ENCODE measurements at places on chromosomes 12 and 14.

- no peak for DNase-seq
Measured at GRCh38 chr14:101815994-101816393, 54.5 kb downstream of the PPP2R5C start.

DNA sequence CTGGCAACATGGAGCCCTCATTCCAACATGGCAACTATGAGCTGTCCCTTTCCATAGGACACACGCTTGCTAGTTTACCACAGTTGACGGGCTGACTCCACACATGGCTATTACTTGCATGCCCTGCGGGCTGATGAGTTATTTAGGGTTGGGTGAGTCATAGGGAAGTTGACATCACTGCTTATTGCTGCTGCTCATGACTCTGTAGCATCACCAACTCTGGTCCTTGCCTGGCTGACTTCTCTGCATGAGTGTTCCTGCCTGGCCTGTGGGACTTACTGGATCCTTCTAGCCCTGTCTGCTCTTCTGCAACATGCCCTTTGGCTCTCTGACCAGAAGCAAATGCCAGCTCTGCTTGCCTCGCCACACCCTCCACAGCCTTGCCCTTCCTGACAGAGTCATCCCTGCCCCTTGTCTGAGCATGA, 199.5 kb downstream of the ANO6 start:
- DNase-seq: no peak

DNA sequence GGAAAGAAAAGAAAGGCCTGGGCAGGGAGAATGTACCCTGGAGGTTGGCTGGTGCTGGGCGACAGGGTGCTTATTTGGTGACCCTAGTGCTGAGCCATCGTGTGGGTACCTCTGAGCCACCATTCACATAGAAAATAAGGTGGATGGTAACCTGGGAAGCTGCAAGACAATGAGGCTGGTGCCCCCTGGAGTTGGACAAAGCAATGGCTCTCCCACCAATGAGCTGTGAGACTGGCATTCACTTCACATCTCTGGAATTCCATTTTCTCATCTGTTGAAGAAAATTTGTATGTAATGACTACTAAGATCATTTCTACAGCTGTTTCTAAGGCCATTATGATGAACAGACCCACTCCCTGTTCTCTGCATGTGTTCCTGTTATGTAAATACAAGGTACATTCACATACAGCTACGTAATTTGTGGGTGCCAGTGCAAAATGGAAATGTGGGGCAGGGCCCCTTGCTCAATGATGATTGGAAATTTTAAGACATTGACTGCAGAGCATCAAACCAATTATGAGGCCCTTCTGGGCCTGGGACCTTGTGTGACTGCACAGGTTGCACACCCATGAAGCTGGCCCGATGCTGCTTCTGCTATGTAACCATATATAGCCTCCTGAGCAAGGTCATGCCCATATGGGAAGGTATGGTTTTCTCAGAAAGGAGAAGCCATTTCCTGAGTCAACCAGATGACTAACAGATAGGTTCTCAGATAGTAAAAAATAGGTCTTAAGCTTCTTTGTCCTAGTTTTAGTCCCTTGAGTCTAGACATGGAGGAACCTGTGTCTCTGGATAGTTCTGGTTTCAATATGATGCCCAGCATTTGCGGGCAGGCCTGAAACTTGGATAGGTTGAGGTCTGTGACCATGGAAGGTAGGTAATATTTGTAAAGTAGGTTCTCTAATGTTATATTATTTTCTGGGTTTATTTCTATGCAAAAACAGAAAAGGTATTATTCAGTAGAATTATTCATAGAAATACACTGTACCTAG, 63.4 kb upstream of the IGF1 start:
- DNase-seq: no peak

DNA sequence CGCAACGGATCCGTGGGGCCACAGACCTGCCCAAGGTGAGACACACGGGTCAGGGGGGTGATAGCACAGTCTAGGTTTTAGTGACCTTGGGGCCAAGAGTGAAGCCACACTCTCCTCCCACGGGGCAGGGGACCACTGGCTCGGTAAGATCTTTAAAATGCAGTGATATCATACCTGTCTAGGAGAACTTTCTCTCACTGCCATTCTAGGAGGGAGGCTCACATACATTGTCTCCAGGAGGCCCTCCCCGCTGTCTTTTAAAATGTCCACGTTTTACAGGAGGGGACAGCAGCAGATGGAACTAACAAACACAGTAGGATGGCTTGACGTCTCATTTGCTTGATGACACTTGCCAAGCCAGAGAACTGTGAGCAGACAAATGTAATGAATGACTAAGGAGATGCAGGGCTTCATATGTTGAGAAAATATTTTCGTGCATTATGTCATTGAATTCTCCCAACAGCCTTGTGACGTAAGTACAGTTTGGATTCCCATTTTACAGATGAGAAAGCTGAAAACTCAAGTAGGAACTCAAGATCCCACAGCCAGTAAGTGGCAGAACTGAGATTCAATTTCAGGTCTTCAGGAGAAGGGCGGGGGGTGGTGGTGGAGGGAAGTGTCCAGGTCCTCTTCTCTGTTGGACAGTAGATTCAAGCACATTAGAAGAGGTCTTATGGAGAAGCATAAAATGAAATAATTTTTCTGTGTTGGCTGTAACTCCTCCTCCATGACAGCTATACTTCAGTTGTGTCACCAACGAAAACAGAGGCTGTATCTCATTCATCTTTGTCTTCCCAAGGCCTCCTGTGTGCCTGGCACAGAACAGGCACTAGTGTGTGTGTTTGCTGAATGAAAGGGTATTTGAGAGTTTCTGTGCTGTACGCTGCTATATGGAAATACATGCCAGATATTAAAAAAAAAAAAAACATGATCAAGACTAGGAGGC, 2.1 kb downstream of the VASH1 start:
- DNase-seq: no peak

DNA sequence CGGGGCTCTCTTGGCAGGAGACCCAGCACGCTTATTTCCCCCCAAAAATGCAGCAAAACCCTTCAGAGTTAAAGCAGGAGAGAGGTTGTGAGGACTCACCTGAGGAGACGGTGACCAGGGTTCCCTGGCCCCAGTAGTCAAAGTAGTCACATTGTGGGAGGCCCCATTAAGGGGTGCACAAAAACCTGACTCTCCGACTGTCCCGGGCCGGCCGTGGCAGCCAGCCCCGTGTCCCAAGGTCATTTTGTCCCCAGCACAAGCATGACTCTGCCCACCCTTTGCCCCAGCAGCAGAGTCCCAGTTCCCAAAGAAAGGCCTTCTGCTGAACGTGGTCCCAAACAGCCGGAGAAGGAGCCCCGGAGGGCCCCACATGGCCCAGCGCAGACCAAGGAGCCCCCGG, 337.7 kb downstream of the TMEM121 start:
- no peak for DNase-seq

DNA sequence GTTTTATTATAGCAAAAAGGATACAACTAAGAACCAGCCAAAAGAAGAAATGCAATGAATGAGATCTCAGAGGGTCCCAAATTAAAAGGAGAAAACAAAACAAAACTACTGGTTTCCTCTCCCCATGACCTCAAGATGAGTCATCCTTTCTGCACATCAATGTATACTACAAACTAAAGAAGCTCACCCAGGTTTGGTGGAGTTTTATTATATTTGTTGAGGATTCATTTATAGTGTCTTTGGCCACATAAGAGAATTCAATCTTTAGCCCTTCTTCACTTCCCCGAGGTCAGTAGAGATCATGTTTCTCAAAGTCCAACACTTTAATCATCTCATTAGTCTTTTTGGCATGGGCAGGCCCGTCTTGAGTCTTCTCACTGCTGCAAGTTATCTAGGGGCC, 210.6 kb downstream of the SLC6A15 start:
- DNase-seq: no peak

- no peak for DNase-seq
Measured at GRCh38 chr12:29599381-29599780, 101.9 kb upstream of the OVCH1 start.

GRCh38 chr14:75511201-75511600, 11.1 kb upstream of the BATF start:
- no peak for DNase-seq

GRCh38 chr12:105406497-105406896, 76.0 kb downstream of the C12orf75 start:
- DNase-seq: no peak

GRCh38 chr14:104323551-104324175, 185.3 kb downstream of the KIF26A start:
- no peak for DNase-seq

GRCh38 chr14:22837750-22838538, 1.6 kb downstream of the MMP14 start:
- DNase-seq: no peak

DNA sequence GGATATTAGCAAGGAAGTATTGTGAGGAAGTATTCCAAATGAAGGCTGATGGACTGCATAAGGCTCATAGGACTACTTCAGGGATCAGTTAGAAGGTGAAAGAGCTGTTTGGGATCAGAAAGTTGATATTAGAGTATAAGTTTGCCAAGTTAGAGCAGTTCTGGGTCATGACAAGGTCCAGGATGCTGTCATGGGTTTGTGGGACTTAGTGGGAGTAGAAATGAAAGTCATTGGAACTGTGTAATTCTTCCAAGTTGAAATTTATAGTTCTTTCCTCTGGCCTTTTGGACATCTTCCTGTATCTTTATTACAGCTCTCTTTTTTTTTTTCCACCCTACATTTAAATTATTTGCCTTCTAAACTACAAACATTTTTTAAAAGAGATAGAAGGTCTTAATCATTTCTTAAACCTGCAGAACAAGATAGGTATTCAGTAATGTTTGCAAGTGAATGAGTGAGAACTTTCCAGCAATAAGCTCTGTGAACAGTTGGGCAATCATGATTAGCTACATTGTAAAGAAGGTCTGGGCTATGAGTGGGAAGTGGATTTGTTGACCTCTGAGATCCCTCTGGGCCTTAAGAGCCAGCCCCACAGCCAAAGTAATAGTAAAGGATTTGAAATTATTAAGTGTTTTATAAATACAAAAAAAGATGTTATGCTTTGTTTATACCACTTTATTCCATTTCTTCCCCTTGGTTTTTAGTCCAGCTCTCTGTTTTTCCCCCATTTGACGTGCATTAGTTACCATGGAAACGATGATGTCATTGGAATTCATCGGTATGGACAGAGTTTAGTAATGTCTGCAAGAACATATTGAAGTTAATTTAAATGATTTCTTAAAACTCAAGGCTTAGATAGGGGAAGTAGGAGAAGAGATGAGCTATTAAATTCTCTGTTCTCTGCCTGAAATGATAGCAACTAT, 247.9 kb upstream of the ARHGAP5 start:
- no peak for DNase-seq

DNA sequence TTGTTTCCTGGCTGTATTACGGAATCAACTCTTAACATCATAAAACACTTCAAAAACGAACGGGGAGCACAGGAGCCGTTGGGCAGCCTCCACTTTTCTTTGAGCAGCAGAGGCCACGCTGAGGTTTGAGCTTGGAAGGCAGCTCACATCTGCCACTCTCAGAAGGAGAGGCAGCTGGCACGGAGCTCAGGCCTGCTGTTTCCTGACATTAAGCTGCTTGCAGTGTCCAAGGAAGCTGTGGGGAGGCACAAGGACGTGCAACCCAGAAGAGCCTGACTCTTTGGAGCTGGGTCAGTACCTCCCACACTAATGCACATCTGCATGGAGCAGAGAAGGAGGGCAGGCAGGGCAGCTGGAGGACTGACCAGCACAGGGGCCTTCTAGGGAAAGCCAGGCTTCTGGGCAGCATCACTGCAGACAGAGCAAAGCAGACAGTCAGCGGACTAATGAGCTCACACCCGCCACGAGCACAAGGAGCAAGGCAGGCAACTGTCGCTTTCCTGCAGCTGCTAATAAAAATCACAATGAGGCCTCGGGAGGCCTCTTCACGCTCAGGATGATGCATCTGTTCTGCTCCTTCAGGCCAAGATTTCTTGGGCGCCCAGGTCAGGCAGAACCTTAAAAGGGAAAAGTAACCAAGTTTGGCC, 211.1 kb downstream of the GLT1D1 start:
- peak; percentile 53 for DNase-seq

- no peak for DNase-seq
Measured at GRCh38 chr12:22242726-22243125, 91.8 kb downstream of the ST8SIA1 start.

- DNase-seq: no peak
Measured at GRCh38 chr12:69167648-69168165, 71.7 kb upstream of the CPSF6 start.

- no peak for DNase-seq
Measured at GRCh38 chr14:105195522-105196264, 14.6 kb upstream of the NUDT14 start.

DNA sequence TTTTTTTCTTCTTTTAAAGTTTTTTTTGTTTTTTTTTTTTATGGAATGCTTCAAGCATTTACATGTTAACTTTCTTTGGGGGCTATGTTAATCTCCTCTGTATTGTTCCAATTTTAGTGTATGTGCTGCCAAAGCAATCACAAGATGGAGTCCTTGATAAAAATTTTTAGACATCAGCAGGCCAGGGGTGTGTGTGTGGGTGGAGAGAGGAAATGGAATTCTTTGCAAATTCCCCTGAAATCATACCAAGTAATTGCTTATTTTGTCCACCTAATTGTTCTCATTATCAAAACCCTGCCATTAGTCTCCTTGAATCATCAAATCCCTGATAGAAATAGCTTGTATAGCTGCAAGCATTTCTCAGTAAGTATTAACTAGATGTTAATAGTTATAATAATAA, 21.7 kb downstream of the RNF212B start:
- DNase-seq: no peak

DNA sequence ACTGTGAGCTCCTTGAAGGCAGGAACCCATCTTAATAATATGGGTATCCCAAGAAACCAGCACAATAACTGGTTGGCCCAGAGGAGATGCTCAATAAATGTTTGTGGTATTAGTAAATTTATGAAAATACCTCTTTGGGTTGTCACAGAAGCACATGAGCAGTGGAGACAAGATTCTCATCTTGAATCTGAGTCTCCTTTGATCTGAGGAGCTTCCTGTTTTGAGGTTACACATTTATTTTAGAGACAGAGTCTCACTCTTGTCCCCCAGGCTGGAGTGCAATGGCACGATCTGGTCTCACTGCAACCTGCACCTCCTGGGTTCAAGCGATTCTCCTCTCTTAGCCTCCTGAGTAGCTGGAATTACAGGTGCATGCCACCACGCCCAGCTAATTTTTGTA, 247.4 kb downstream of the NRXN3 start:
- DNase-seq: no peak

DNA sequence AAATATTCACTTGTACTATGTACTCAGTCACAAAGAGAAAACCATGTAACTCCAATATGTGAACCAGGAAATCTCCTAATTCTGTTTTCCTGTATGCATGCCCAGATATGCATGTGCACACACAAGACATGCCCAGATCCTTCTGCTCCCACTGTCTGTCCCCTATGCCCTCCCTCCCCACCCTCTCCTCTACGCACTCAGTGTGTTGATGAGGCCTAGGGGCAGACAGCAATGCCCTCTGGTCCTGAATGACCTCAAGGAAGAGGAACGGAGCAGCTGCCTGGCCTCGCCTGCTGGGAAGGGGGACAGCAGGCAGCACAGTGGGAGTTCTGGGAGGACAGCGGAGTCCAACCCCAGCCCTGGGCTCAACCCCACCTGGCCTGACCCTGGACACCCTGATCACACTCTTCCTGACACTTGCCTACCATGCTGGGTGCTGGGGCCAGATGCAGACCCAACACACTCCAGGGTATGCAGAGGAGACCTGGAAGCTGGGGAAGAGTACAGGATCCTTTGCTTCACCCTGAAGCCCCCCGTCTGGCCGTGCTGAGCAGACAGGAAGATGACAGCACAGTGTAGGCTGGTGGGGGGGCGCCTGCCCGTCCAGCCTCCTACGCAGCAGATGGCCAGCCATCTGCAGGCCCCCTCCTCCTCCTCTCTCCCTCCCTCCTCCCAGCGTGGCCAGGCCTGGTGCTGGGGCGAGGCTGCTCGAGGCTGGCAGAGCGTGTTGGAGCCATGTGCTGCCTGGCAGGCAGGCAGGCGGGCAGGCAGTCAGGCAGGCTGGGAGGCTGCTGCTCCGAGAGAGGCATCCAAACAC, 106.6 kb upstream of the NCOR2 start:
- DNase-seq: no peak

GRCh38 chr12:22518998-22519397, 25.3 kb downstream of the C2CD5 start:
- no peak for DNase-seq
